ENCODE measurements at places on chromosomes 12 and 14. TPM values are rescaled to one million over a fixed set of nuclear protein-coding genes. Genes with fewer than 3 reads are reported as not detected.

MIP gene
- total RNA-seq, result under 0.01 TPM

- no peak for DNase-seq
Measured at GRCh38 chr12:113348849-113349536, 9.4 kb upstream of the PLBD2 start.

PTPRQ gene
- total RNA-seq, result not detected

DNA sequence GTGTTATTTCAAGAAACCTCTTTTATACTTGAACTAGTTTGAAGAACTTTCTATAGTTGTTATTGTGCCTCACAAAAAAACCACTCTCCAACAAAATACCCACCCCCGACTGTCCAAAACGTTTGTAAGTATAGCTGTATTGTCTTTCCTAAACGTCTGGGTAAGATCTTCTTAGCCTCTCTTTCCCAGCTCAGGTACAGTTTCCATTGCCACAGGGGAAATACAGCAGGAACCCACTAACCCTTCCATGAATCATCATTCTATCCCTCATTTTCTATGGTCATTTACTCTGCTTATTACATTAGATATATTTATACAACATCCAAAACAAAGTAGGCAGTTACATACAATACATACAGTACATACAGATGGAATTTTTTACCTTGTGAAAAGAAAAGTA is 70.8 kb downstream of the ZFC3H1 start:
- DNase-seq, result no peak

DNA sequence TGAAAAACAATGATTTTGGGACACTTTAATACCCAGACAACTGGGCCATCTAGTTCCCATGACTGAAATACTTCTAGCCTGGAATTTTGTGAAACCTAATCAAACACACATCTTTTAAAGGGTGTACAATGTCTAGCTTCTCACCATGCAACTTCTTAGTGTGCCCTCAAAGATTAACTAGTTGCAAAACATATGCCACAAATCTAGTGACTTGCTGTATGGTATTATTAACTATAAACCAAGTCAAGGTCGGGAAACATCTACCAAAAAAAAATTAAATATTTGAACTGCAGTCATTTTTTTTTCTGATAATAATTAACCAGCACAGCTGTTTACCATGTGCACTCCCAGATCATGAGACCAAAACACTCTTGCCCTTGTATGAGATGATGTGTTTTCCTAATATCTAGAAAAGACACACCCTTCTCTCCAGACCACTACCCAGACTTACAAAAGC is 171.8 kb upstream of the FOXN3 start:
- no peak for DNase-seq

DNA sequence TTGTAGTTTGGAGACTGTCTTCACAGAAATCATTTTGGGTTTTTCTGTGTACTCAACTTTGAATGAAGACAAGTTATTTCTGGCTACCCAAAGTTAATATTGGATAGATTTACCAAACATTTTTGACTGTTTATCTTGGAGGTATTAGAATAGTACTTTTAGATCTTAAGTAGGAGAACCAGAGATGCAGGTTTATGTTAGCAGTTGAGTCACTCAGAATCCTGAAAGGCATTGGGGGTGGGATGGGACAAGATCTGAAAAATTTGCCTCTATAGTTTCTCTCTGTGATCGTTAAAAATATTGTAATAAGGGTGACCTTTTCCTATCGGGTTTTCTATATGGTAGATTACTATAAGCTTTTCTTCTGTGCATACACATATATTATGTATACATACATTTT is 112.3 kb downstream of the TTC6 start:
- DNase-seq, result no peak

DNA sequence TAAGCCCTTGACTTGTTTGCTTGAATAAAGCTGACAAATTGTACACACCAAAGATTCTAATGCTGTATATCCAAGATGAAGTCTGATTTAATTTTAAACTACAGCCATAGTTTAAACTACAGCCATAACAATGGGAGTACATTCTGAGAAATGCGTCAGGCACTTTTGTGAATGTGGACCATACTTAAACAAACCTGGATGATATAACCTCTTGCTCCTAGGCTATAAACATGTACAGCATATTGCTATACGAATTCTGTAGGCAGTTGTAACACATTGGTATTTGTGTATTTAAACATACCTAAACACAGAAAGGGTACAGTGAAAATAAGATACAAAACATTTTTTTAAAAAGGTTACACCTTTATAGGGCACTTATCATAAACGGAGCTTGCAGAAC is 59.4 kb upstream of the KCNMB4 start:
- no peak for DNase-seq

TAS2R46 gene
- 4.8 TPM for total RNA-seq

DNA sequence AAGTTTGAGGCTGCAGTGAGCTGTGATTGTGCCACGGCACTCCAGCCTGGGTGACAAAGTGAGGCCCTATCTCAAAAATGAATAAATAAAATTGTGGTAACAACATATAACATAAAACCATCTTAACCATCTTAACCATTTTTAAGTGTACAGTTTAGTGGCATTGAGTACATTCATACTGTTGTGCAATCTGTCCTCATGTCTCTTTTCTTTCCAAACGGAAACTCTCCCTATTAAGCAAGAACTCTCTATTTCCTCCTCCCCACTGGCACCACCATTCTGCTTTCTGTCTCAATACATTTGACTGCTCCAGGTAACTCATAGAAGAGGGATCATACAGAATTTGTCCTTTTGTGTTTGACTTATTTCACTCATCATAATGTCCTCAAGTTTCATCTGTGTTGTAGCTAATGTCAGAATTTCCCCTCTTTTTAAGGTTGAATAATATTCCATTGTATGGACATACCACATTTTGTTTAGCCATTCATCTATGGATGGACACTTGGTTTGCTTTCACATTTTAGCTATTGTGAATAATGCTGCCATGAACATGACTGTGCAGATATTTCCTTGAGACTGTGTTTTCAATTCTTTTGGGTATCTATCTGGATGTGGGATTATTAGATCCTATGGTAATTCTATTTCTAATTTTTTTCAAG is 4.4 kb upstream of the MARK3 start:
- DNase-seq, result no peak

Data from hematopoietic multipotent progenitor cell (in vitro differentiated cells).